ENCODE measurements at places on chromosomes 6 and 20.

- no peak for DNase-seq
These were observed 440.0 kb downstream of the HAO1 start for GRCh38 chr20:7500231-7500663.

- DNase-seq = no peak
These were observed 18.0 kb downstream of the PTGIS start for GRCh38 chr20:49549801-49550551.

GRCh38 chr6:114061741-114062140, 90.8 kb upstream of the HDAC2 start:
- no peak for DNase-seq

DNA sequence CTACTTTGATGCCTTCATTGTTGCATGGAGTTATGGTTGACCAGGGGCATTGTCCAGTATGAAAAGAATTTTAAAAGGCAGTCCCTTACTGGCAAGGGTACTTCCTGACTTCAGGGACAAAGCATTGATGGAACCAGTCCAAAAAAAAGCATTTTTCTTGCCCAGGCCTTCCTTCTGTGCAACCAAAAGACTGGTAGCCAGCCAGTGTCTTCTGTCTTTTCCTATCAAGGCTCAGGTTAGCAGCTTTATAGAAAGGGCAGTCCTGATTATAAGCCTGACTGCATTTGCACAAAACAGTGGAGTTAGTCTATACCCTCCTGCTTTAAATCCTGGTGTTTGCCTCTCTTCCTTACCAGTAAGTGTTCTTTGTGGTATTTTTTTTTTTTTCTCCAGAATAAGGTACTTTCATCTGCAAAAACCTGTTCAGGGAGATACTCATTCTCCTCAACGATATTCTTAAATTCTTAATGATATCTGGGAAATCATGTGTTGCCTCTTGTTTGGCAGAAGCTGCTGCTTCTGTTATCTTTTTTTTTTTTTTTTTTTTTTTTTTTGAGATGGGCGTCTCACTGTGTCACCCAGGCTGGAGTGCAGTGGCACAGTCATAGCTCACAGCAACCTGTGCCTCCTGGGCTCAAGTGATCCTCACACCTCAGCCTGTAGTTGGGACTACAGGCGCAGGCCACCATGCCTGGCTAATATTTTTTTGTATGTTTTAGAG, 33.9 kb downstream of the SCAF8 start:
- no peak for DNase-seq

DNA sequence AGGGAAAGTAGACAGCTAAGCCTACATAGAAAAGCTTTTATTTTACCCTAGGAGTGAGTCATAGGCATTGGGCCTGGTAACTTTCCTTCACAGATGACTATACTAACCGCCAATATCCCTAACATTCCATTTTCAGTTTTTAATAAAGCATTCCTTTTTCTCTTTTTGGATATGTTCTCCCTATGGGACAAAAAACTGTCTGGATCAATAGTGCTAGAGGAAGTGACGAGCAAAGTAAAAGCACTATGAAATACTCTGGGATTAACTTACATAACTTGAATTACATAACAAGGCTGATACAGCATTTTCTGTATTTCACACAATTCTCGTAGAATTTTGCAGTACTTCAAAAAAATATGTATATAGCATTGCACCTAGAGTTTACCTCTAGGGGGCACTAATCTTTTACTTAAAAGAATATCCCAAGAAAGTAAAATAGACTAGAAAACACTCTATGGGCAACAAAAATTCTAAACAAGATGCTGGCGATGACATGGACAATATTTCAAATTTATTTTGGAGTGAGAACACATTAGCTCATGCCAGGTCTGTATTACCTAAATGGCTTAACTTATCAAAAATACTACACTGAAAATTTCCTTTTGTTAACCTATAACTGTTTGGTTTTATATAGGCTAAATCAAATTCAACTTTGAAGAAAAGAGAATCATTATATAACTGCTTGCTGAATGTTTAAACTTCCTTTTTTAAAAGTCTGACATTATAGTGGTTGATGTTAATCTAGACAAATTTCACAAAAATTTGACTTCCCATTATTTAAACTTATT, 66.3 kb upstream of the DST start:
- DNase-seq = no peak

DNA sequence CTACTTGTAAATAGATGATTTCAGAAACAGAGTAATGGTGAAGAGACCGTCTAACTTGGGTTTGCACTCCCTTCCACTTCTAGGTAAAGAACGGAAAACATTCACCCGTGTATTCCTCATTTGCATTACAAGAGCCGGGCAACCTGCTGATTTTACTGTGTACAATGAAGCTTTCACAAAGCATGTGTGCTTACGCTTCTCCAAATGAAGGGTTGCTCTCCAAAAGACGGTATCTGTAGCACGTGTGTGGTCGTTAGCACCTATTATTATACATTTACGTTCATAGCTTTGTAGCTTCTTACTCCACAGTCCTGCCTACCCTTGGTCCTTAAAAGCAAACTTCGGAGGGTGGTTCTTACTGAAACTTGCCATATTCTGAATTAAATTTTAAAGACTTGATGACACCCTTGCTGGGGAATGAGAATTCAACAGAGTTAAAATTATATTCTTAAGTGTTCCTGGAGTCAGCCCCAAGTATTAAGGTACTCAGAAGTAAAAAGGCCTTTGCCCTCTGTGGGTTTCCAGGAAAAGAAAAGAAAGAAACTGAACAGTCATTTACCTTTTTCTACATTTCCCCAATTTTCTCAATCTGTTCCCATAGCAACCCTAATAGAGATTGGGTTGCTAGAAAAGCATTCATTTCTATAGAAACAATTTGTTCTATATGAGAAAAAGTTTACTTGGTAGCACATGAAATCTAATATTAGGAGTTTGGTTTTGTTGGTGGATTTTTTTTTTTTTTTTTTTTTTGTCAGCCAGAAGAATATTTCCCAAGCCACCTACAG, 61.9 kb upstream of the KCNG1 start:
- DNase-seq = no peak

DNA sequence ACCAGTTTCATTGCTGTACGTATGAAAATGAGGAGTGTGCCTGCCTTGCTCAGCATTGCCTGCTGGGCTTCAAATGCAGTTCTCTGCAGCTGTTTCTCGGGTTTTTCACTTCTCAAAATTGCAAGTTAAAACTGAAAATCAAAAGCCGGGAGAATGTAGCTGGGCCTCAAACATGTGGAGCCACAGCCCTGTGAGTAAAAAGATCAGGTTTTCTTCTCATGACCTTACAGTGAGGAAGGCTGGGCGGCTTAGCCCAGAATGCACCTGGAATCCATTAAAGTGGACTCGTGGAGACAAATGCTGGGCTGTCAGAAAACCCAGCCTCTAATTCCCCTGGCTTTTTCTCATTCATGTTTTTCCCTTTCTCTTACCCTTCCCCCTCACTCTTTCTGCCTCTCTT, 34.4 kb downstream of the DSE start:
- no peak for DNase-seq

GRCh38 chr20:31719644-31720485, 2.8 kb downstream of the BCL2L1 start:
- DNase-seq = no peak

GRCh38 chr20:11979306-11979990, 61.8 kb downstream of the BTBD3 start:
- no peak for DNase-seq

GRCh38 chr20:3784216-3784853, 2.2 kb downstream of the CENPB start:
- DNase-seq = no peak

GRCh38 chr6:13794184-13794583, 20.2 kb downstream of the MCUR1 start:
- no peak for DNase-seq

- no peak for DNase-seq
These were observed 240.0 kb downstream of the HDGFL1 start for GRCh38 chr6:22809370-22809769.

GRCh38 chr20:37971561-37972127, 61.6 kb downstream of the TTI1 start:
- no peak for DNase-seq

GRCh38 chr6:37779902-37780628, 39.5 kb upstream of the ZFAND3 start:
- DNase-seq = no peak

DNA sequence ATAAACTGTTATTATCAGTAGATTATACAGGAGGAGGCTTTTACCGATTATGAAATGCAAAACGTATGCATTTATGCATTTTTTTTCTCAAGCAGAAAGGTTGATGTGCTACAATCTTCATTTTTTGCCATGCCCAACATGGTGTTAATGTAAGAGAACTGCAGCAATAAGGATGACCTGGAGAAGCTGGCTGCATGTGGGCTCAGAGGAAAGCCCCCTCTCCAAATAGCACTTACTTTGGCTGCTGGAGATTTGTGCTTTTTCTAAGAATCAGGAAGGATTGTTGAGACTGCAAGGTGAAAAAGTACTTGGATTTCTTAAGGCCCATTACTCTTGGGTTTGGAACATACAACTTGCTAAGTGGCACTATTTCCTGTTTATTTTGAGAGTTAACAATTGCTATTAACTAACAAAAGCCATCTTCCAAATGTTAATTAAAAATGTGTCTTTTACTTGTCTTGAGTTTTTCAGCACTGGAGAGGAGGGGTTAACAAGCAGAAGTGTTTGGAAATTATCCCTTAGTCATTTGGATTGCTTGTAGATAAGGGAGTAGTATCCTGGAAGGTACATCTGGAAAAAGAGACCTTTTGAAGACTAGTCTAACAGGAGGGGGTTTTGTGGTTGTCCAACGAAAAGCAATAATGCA, 5.6 kb downstream of the SOX4 start:
- DNase-seq = no peak

DNA sequence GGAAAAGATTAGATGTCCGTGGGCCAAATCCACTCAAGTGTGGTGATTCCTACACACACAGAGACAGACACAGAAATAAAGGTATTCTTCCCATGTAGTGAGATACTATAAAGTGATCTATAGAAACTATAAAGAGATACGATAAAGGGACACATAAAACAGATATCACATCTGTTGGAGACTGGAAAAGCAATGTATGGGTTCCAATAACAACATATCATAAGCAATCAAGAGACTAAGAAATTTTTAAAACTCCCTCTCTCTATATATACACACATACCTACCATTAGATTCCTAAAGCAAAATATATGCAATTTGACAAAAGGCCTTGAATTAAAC, 5.2 kb downstream of the PPP1R10 start:
- no peak for DNase-seq

- DNase-seq = no peak
These were observed 508.4 kb downstream of the HDGFL1 start for GRCh38 chr6:23077772-23078171.

DNA sequence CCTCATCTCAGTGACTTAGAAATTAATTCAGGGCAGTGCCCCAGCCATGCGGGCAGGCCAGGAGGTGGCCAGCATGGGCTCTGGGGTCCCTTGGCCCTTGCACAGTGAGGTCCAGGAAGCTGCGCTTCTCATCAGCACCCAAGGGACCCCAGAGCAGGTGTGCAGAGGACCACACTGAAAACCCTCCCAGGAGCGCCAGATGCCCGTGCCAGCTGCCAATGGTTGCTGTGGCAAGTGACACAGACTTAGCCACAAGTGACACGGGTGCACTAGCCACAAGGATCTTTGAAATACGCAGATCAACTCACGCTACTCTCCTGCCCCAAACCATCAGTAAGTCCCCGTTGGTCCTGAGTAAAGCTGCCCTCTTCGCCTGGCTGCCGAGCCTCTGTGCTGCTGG, 88.1 kb downstream of the ERMARD start:
- no peak for DNase-seq

DNA sequence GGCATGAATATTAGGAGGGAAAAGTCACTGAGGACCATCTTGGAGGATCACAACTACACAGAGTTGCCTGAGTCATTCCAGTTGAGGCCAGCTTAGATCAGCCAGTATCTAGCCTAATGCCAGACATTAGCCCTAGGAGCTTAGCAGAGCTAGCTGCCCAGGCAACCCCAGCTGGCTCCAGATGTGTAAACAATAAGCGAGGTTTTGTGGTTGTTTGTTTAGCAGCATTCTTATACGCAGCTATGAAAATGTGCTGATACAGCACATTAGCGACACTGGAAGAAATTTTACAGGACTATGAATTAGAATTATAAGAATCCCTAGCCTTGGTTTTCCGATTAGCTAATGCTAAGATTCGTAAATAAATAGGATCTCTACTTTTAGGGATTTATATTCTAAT, 59.3 kb downstream of the BTBD3 start:
- no peak for DNase-seq

GRCh38 chr20:6466075-6466810, 301.2 kb upstream of the BMP2 start:
- no peak for DNase-seq

DNA sequence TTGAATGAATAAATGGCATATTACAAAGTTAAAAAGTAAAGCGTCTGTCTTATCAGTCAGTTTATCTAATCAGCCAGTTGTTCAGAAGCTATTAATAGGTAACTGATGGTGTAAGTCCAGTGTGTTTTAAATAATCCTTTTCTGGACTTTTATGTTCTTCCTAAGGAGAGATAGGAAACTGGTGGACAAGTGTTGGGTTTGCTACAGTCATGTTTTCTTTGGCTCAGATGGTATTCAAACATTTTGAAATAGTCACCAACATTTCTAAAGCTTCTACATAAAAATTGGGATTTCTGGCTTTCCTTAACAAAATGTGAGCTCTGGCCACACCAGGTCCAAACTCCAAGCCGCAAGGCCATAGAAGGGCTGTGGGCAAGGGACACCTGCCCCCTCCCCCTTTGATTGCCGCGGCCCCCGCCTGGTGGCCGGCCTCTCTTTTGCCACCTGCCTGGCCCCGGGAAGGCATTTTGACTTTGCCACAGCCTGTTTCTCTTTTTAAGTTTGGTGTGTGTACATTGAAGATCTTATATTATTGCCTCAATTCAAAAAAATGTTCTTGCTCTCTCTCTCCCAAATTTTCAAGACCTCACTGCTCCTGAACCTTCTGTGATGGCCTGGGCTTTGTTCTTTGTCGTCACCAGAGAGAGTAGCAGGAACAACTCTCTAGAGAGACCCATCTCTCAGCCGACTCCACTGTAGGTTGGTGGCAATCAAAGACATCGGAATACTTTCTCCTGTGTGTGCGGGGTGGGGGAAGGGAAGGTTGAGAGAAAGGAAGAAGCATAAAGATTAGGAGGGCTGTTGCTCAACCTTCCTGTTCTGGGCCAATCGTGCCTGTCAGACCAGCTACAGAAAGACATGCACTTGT, 84.0 kb upstream of the ZNF217 start:
- no peak for DNase-seq

- no peak for DNase-seq
These were observed 1.7 kb downstream of the UBE2V1 start for GRCh38 chr20:50111120-50111828.

DNA sequence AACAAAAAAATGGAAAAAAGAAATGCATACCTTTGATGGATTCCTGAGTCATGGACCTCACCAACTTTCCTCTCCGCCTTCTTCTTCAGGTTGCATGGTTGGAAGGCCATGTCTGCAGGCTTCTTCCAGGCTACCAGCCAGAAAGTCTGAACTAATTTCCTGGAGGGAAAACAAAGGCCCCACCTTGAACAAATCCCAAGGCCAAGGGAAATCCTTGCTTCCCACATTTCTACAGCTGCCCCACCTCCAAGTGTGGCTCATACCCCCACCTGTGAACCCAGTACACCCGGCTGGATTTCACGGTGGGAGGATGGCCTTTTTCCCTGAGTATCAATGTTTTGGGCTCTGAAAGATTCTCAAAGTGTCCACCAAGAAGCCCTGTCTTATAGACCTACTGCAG, 22.4 kb downstream of the IL17A start:
- DNase-seq = no peak

- no peak for DNase-seq
These were observed 74.4 kb downstream of the OPRM1 start for GRCh38 chr6:154113392-154113791.
